Tibial nerve (tissue), 4 donors: ENCODE measurements at places on chromosomes 16 and 17. TPM values are rescaled to one million over a fixed set of nuclear protein-coding genes. Genes with fewer than 3 reads are reported as not detected.

Gene KRTAP4-7
- not detected for total RNA-seq

Gene NLRP1
- 52.4 TPM for total RNA-seq

GRCh38 chr16:81531419-81531821, 86.8 kb downstream of the CMIP start:
- no peak for DNase-seq

Gene LDAF1
- 35.1 TPM for total RNA-seq

Gene SLC38A8
- not detected for total RNA-seq

Gene MEOX1
- total RNA-seq = 12.5 TPM

DNA sequence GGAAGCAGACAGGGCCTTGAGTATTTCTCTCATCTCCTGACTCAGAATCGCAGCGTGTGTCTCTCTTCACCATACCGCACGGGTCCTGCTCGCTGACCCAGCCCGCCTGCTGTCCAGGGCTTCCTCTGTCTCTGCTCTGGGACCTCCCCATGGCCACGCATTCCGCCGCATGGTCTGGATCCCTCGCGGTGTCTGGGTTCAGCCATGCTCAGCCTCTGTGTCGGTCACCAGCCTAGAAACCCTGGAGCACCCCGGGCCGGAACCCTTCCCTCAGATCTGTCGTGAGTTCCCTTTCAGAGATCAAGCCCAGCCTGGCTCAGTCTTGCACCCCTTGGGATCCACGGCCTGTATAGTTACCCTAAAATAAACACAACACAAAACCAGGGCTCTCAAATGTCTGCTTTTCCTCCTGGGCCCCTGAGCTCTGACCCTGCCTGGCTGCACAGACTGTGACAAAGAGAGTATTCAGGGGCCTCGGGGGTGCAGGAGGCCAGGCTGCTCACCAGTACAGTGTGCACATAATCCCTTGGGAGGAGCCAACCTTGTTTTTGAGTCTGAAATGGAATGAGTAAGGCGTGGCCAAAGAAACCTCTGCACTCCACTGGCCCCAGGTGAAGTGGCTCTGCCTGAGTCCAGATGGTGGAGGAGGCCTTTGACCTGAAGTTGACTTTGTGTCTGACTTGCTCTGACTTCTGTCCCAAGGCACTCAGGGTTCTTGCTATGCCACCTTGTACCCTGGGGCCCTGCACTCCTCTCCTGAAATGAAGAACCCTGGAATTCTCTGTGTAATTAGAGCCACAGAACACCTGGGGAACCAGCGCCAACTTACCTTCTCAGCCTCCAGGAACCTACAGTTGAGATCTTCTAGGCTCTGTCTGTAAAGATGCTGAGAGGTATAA, 5.8 kb upstream of the SPIRE2 start:
- no peak for DNase-seq

- DNase-seq = no peak
These were observed 80.0 kb upstream of the NKD1 start for GRCh38 chr16:50467943-50468748.

- no peak for DNase-seq
These were observed 31.5 kb upstream of the IRX6 start for GRCh38 chr16:55292491-55292890.

DNA sequence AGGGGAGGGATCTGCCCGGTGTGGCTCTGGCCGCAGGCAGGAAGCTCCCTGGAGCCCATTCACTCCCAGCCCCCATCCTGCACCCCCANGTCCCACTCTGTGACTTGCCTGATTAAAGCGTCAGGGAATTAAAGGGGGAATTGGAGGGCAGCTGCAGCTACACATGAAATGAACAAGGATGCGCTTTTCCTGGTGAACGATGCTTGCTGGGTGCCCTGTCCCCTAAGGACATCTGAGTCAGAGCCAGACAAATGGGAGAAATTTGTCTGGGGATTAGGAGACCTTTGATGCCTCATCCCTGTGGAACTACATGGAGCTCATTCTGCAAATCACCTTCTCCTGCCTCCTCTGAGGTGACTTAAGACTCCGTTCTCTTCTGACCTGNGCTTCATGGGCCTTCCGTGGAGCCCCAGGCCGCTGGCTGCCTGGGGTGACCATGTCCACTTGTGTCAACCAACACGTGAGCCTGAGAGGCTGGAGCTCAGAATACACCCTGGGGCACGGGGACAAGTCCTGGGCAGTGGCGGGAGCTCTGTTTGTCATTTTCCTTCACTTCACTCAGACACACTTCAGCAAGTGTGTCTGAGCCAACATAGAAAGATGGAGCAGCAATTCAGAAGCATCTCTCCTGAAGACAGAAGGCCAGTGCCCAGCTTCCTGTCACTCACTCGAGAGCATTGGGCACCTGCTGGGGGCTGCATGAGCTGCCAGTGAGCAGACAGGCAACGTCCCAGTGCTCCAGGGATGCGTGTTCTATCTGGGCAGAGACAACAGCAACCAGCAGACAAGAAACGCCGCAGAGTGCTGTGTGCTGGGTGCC, 54.1 kb downstream of the METRNL start:
- no peak for DNase-seq

Gene ATP1B2
- 3.9 TPM for total RNA-seq

- DNase-seq = no peak
These were observed 2.3 kb upstream of the TAC4 start for GRCh38 chr17:49850218-49850610.

- no peak for DNase-seq
These were observed 10.3 kb upstream of the PVALEF start for GRCh38 chr17:81154961-81155360.

- DNase-seq = no peak
These were observed 246.9 kb upstream of the GSE1 start for GRCh38 chr16:85366031-85366763.

- DNase-seq = no peak
These were observed 174.3 kb downstream of the FOXL1 start for GRCh38 chr16:86752582-86753175.

DNA sequence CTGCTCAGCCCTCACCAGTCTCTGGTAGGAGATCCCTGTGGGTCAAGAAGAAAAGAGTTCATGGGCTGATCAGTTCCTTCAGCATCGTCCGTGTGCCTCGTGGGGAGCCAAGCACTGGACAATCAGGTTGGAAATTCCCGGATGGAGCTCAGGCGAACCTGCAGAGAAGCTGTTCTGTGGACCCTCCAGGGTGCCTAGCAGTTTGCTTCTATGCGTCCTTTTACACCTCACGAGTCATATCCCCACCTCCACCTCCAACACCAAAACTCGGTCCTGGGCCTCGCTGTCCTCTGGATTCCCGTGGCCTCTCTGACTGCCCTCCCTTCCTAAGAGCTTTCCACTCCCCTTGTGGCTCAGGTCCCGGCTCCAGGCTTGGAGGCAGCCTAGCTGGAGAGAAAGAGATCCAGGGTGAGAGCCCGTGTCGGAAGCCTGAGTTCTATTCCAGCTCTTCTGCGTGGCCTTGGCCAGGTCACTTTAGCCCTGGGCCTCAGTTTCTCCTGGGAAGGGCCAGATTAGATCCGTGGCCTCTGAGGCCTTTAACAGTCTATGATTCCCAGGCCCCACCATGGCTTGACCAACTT, 26.2 kb upstream of the PIK3R6 start:
- DNase-seq = no peak

Gene SCARF1
- total RNA-seq = 7.1 TPM

DNA sequence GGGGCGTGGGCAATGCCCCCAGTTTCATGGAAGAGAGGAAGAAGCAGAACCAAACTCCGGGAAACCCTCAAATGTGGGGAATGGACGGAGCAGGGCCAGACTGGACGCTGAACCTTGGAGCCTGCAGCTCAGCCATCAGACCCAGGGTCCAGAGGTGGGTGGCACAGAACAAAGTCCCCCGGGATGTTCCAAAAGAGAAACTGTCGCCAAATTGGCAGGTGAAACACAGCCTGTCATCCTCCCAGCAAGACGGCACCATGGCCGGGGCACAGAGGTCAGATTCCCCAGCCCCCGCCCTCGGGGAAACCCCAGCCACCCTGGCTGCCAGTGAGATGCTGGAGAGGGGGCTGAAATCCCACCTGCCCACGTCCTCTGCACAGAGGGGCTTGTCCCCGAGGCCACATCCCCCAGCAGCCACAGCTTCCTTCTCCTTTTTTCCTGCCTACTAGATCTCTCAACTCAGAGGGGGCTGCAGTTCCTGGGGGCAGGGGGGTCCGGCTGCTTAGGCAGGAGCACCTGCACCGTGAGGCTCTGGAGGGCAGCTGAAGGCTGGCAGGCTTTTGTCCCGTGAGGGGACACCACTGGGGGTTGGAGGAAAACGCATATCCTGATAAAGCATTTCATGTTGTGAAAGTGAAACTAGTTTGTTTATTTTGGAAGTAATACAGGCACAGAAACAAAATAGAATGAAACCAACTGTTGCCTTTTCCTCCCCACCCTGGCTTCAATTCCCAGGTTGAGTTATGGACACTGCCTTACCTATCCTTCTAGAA, 1.2 kb upstream of the SECTM1 start:
- DNase-seq = no peak

Gene MAP1LC3B
- total RNA-seq = 67.7 TPM

DNA sequence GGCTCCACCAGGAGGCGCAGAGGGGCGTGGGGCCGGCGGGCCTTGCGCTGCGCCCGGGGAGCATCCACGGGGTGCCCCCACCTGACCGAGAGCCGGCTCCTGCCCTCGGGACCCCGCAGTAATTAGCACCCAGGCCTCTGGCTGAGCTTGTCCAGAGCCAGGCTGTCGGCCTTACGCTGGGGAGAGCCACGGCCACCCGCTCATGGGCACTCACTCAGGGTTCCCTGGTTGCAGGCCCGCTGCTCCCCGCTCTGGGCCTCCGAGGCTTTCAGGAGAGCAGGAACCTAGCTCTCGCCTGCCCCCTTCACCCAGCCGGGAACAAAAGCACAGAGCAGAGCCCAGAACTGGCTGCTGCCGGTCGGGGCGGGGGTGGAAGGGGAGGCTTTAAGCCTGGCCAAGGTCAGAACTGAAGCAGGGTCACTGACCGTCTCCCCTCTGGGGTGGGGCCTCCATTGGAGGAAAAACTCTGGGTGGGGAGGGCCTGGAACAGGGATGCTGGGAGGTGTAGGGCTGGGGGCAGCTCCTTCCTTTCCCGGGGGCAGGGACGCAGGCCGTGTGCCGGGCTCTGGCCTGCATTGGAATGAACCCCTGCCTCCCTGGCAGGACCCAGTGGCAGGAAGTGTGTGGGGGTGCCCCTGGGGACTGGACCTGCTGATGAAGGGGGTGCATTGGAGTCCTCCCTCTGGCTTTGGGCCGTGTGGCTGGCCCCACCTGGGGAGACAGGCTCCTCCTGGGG, 12.3 kb downstream of the GLIS2 start:
- peak; percentile 62 for DNase-seq

- no peak for DNase-seq
These were observed 5.6 kb upstream of the HSBP1 start for GRCh38 chr16:83802135-83802534.

GRCh38 chr16:87569601-87570571, 32.4 kb upstream of the JPH3 start:
- no peak for DNase-seq

- DNase-seq = no peak
These were observed 14.9 kb downstream of the NAA60 start for GRCh38 chr16:3458278-3458851.

Gene CD2BP2
- total RNA-seq = 37.8 TPM

DNA sequence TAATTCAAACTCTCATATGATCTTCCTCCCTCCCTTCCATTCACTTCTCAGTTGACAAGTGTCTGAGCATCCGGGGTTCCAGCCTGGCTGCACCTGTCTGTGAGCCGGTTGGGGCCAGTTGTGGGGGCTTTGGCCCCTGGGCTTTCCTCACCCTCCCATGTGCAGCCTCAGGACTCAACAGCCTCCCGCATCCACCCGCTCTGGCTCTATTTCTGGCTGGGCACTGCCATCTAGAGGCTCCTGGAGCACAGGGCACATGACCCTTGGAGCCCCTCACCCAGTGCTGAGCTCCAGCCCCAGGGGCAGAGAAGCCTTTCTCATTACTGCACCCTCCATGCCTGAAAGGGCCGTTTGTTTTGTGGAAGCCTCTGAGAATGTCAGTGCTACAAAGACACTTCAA, 43.3 kb downstream of the HAPSTR1 start:
- peak; percentile 22 for DNase-seq

- no peak for DNase-seq
These were observed 4.1 kb downstream of the SLC9A5 start for GRCh38 chr16:67252609-67253497.

GRCh38 chr16:28834873-28835863, 11.0 kb downstream of the TUFM start:
- no peak for DNase-seq

GRCh38 chr17:68053231-68054013, 17.9 kb downstream of the KPNA2 start:
- no peak for DNase-seq

DNA sequence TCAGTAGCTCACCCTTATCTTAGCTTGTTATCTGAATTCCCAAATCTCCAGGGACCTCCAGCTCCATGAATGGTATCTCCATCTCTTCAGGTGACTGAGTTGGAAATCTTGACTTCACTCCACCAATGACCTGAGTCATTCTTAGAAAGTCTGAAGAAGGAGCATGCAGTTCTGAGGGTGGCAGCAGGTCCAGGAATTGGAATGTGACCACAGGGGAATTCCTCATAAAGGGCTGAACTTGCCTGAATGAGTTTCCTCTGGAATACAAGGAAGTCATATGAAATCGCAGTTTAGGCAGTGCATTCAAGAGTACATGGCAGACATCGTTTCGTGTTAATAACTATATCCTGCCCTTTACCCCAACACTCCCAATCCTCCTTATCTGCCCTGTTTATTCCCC, 12.5 kb upstream of the PYY start:
- no peak for DNase-seq
